ENCODE measurements at places on chromosomes 6 and 20.

GRCh38 chr20:51569815-51570738 lies 27.6 kb upstream of the NFATC2 start:
- no peak for DNase-seq

DNA sequence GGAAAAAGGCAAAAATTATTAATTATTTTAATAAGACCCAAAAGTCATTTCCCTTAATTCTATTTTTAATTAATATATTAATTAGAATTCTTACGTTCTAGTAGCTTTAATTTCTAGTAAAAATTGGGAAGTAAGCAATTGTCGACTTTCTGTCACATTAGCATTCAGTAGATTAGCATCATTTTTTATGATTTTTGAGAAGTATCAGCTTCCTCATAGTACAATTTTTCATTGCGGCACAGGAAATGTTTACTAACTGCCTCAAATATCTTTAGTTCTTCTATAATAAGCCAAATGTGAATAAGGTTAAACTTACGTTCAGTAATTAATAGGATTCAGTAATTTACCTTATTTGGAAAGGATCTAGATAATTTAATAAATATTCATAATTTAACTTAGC lies 687.4 kb downstream of the EPM2A start:
- DNase-seq = no peak

- DNase-seq = peak; percentile 45
Measured at GRCh38 chr6:25006565-25007001, 70.8 kb upstream of the RIPOR2 start.

- no peak for DNase-seq
Measured at GRCh38 chr6:43943099-43943766, 173.2 kb downstream of the VEGFA start.

GRCh38 chr20:13821876-13822275 lies 37.0 kb downstream of the NDUFAF5 start:
- no peak for DNase-seq

- DNase-seq = no peak
Measured at GRCh38 chr6:53461696-53462095, 83.2 kb downstream of the GCLC start.

- DNase-seq = no peak
Measured at GRCh38 chr20:62773845-62774714, 22.2 kb upstream of the MRGBP start.

All from astrocyte of the spinal cord (primary cell).